Adrenal gland (tissue), 19 donors: ENCODE measurements at places on chromosomes 12 and 14. TPM values are rescaled to one million over a fixed set of nuclear protein-coding genes. Genes with fewer than 3 reads are reported as not detected.
A peak's percentile ranks its signal among the peaks of the same experiment; 100 is the strongest.

GRCh38 chr12:52607314-52607713 lies 6.1 kb upstream of the KRT72 start:
- no peak overlapping the region for H3K27ac ChIP-seq
- H3K4me3 ChIP-seq: no peak overlapping the region
- DNase-seq: no peak
- H3K4me1 ChIP-seq: no peaks in the 10 kb centered on the region
- no peaks in the 10 kb centered on the region for H3K36me3 ChIP-seq
- H3K27me3 ChIP-seq: peaks cover 10% of the 10 kb centered on the region

DNA sequence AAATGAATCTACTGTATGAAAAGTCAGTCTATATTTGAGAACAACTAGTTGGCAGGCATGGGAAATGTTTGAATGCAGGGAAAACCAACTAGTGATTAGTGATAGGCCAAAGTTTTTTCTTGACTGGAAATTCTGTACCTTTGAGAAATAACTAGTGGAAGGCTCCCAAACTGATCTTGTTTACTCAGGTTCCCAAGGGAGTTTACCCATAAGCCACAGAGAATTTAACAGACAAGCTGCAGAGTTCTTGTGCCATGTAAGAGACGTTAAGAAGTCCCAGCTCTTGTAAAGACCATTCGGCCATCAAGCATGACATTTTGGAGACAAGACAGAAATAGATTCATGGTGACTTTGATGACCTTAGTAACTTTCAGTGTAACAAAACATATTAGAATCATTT lies 1882.8 kb upstream of the SEL1L start:
- H3K27me3 ChIP-seq: no peaks in the 10 kb centered on the region
- H3K36me3 ChIP-seq: no peaks in the 10 kb centered on the region
- DNase-seq: no peak
- no peak overlapping the region for H3K4me3 ChIP-seq
- no peak overlapping the region for H3K27ac ChIP-seq
- no peaks in the 10 kb centered on the region for H3K4me1 ChIP-seq

- H3K27me3 ChIP-seq: no peaks in the 10 kb centered on the region
- no peak overlapping the region for H3K27ac ChIP-seq
- no peak for DNase-seq
Measured at GRCh38 chr12:1939331-1939730, 20.9 kb upstream of the CACNA2D4 start.

DNA sequence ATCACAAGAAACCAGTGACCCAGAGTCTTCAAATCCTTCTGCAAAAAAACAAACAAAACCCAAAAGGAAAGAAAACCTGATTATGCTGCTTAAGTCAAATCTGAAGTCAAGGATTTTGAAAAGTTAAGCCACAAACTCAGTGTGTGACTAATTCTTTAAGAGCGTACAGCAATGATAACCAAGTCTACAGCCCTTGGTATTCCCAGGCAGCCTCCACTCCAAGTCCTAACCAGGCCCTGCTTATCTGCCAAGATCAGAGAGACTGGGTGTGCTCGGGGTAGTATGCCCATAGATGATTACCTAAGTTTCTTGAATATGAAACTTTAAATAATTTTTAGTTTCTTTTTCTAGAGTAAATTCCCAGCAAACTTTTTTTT lies 13.1 kb downstream of the PGAM5 start:
- H3K27ac ChIP-seq: peak overlapping the region; percentile 30
- peaks cover 89% of the 10 kb centered on the region for H3K36me3 ChIP-seq
- H3K27me3 ChIP-seq: no peaks in the 10 kb centered on the region
- no peak overlapping the region for H3K4me3 ChIP-seq

- DNase-seq: no peak
- no peak overlapping the region for H3K27ac ChIP-seq
- no peaks in the 10 kb centered on the region for H3K4me1 ChIP-seq
- H3K27me3 ChIP-seq: no peaks in the 10 kb centered on the region
Measured at GRCh38 chr14:25121337-25122129, 71.6 kb upstream of the STXBP6 start.

The SCAF11 gene
- total RNA-seq: 85.9 TPM
